Left ventricle myocardium superior (tissue), 1 donor: ENCODE measurements at places on chromosomes 3 and 15.

DNA sequence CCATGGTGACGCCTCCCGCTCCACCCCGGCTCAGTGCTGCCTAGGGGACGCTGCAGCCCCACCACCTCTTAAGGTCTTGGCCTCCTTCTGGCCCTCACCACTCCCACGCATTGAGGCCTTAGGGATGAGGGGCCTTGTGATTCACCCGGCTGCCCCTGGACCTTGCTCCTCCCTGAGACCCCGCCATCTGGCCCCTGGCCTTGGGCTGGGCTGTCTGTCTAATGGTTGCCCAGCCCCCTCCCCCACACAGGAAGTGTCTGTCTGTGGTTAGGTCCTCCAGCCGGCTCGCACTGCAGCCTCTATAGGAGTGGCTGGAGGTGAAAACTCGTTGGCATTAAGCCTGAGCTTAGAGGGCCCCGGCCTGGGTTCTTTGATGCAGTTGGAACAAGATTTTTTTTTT, 21.5 kb upstream of the MTHFS start:
- no peak for DNase-seq

DNA sequence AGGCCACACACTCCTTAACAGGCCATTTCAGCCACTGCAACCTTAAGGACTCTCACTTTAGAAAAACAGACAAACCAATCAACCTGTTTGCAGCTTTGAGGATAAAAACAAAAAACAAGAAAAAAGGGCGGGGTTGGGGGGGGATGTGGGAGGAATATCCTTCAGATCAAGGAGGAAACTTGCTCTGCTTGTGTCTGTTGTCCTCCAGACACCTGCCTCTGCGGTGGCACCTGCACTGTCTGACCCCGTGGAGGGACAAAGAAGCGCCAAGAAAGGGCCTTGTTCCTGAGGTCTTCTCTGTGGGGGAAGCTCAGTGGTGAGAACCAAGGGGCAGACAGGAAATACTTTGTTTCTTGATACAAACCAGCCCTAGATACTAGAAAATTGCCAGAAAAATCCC, 70.5 kb downstream of the POLR2M start:
- no peak for DNase-seq

- no peak for DNase-seq
These were observed 106.6 kb downstream of the VGLL4 start for GRCh38 chr3:11536936-11537612.

GRCh38 chr3:15429080-15429479, 1.7 kb downstream of the EAF1 start:
- DNase-seq, result no peak

DNA sequence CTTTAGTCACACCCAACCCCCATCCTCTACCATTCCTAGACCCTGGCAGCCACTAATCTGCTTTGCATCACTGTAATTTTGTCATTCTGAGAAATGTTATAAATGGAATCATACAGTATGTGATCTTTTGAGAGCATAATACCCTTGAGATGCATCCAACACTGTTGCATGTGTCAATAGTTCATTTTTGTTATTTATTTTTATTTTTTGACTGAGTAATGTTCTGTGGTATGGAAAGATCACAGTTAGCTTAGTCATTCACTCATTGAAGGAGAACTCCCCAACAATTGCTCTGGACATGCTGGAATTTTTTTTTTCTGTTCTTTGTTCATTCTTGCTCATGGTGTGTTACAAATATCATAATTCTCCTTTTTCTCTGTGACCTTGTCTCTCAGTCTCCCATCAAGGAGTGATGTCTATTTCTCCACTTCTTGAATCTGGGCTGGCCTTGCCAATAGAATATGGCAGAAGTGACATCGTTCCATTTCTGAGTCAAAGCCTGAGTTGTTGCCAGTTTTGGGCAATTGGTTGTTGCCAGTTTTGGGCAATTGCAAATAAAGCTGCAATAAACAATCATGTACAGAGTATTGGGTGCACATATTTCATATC, 6.8 kb upstream of the ADPGK start:
- no peak for DNase-seq

- DNase-seq, result peak; percentile 70
These were observed 98.3 kb upstream of the VGLL3 start for GRCh38 chr3:87088993-87089841.

- DNase-seq, result no peak
These were observed 2.0 kb downstream of the ABTB1 start for GRCh38 chr3:127674790-127675189.

DNA sequence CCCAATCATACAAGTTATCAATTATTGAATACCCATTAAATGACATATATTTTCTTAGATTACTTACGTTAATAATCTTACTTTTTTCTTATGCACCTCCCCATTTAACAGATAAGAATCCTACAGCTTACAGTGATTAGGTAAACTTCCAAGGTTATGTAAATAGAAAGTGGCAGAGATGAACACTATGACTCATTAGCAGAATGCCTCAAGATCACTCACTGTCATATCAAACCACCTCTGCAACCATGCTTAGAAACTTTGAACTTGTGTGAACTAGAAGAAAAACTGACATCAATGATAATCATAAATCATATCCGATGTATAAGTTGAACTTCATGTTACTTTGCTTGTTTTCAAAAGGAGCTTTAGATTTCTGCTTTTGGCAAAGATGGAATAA, 911.6 kb upstream of the ARPP21 start:
- DNase-seq, result no peak

GRCh38 chr3:117580806-117581205, 871.2 kb downstream of the TUSC7 start:
- no peak for DNase-seq

- DNase-seq, result no peak
These were observed 496.3 kb downstream of the ROBO2 start for GRCh38 chr3:77536038-77536775.

GRCh38 chr3:69385723-69386555, at the start of gene FRMD4B:
TSS of gene FRMD4B (minus strand) at chr3:69386088. CDS start at chr3:69385989, 99 bp downstream.
- peak; percentile 92 for DNase-seq

GRCh38 chr3:195150181-195151118, 120.5 kb downstream of the XXYLT1 start:
- DNase-seq, result peak; percentile 75

- DNase-seq, result peak; percentile 55
These were observed 68.5 kb downstream of the PLCH1 start for GRCh38 chr3:155676252-155676981.

- peak; percentile 95 for DNase-seq
These were observed 2.8 kb downstream of the C15orf39 start for GRCh38 chr15:75204340-75205063.

DNA sequence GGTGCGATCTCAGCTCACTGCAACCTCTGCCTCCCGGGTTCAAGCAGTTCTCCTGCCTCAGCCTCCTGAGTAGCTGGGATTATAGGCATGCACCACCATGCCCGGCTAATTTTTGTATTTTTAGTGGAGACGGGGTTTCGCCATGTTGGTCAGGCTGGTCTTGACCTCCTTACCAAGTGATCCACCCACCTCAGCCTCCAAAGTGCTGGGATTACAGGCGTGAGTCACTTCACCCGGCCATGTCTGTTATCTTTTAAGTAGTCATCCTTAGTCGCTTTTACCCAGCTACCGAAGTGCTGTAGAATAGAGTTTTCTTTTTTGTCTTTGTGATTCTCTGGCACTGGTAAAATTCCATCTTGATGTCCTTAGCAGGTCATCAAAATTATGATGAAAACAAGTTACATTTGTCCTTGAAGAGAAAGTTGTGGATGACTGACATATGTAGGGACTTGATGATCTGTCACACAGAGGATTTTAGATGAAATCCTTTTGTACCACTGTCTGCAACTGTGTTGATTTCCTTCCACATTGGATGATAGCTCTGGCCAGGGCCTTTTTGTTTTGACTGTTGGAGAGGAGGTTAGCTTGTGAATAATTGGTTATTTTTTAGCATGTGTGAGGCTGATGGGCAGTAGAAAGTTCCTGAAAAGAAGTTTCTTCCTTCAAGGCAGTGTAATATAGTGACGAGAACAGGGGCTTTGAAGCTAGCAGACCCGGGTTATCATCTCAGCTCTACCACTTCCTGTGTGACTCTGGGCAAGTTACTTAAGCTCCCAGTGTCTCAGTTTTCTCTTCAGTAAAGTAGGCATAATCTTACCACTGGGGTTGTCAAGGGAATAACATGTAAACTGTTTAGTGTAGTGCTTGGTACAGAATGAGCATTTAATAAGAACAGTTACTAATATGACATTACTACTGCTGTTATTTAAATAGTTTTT, 18.8 kb downstream of the ATG7 start:
- no peak for DNase-seq

- no peak for DNase-seq
These were observed 166.8 kb downstream of the THSD4 start for GRCh38 chr15:71282076-71282475.

GRCh38 chr3:73783811-73784210, 159.1 kb upstream of the PDZRN3 start:
- no peak for DNase-seq

DNA sequence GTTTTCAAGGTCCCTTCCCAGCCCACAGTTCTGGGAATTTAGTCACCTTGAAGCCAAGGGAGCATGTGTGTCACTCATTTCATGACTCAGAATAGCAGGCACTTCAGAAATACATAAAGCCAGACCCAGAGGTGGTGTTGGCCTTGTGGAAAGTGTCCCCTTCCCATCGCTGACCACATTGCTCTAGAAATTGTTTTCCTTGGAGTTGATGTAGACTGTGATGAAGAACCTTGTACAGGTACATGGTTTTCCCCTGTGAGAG, 158.8 kb downstream of the SLCO3A1 start:
- DNase-seq, result no peak

DNA sequence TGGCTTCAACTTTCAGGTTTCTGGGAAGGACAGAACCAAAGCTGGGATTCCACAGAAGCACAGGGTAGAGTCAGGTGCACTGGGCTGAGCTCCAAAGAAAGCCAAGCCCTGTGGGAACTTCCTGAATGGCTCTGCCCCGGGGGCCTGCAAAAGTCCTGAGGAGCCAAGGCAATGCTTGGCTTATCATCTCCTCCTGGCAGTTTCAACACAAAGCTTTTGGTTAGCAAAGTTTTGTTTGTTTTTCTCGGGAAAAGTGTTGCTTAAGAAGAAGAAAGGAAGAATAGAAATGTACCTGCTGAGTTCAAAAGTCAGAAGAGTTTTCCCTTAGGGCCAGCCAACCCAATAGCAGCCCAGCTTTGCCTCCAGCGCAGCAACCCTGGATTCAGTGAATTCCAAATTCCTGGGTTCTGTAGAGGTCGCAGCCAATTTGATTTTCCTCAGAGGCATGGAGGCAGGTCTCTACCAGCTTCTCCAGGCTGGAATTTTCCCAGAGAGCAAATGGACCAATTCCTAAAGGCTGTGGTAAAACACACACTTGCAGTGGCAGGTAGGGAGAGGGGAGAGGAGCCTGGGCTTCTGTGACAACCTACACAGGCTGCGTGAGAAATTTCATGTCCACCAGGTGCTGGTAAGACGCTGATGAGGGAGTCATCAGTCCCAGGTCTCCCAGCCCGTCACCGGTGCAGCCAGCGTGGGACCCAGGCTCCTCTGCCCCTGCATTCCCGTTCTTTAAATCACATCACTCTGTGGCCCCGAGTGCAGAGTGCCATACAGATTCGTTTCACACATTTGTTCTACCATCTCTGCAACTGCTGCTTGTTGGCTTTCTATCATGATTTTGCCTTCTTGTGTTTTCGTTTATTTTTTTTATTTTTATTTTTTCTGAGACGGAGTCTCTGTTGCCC, 54.3 kb upstream of the SNRPA1 start:
- DNase-seq, result no peak

- DNase-seq, result no peak
These were observed 932 bp downstream of the ARL8B start for GRCh38 chr3:5122741-5123706.
